Mesothelial cell of epicardium (in vitro differentiated cells): ENCODE measurements at places on chromosomes 7 and 10.

- no peak overlapping the region for H3K4me3 ChIP-seq
- H3K27ac ChIP-seq, result no peak overlapping the region
- no peaks in the 10 kb centered on the region for H3K36me3 ChIP-seq
- H3K27me3 ChIP-seq, result no peaks in the 10 kb centered on the region
These were observed 12.3 kb upstream of the ASB4 start for GRCh38 chr7:95473276-95473985.

DNA sequence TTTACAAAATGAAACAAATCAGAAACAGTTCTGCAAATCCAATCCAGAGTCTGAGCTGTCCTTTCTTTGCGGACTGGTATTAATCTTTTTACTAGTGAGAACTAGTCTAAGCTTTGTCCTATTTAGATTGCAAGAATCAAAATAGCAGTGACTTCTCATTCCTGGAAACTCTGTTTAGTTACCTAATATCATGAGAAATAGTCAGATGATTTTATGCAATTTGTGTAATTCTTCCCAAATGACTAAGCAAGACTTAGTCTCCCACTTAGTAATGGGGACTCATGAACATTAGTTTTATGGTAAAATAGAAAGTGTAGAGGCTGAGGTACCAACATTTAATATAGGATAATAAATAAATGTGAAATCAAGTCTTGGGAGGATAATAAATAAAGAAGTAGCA is 341.3 kb downstream of the DNAJB9 start:
- no peak overlapping the region for H3K4me3 ChIP-seq
- DNase-seq, result no peak
- H3K4me1 ChIP-seq, result peaks cover 4% of the 10 kb centered on the region
- H3K36me3 ChIP-seq, result peaks cover 3% of the 10 kb centered on the region
- no peak overlapping the region for H3K27ac ChIP-seq

- peak overlapping the region; percentile 97 for H3K4me3 ChIP-seq
- H3K27me3 ChIP-seq, result no peaks in the 10 kb centered on the region
- H3K4me1 ChIP-seq, result peaks cover 44% of the 10 kb centered on the region
- no peaks in the 10 kb centered on the region for H3K36me3 ChIP-seq
- no peak for DNase-seq
- peak overlapping the region; percentile 98 for H3K27ac ChIP-seq
These were observed 2.3 kb downstream of the MACROH2A2 start for GRCh38 chr10:70054902-70055301.

DNA sequence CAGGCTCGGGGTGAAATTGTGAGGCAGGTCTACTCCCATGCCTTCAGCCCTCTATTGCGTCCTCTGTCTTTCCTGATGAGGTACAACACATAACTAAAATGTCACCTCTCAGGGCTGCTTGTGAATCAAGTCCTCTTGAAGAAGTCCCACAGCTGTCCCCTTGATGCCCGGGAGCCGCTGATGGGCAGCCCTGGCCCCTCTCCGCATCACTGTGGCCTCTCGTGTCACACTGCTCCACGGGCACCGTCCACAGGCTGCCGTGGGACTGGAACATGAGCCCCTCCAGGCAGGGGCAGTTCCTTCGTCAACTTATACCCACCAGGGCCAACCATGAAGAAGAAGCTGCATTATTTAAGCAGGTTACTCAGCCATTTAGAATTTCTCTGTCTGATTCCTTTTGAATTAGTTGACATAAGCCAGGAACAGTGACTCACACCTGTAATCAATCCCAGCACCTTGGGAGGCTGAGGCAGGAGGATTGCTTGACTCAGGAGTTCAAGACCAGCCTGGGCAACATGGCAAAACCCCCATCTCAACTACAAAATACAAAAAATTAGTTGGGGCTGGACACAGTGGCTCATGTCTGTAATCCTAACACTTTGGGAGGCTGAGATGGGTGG is 58.5 kb upstream of the UBE3C start:
- no peaks in the 10 kb centered on the region for H3K4me1 ChIP-seq
- H3K27me3 ChIP-seq, result peaks cover 65% of the 10 kb centered on the region
- no peak overlapping the region for H3K4me3 ChIP-seq
- H3K36me3 ChIP-seq, result peaks cover 3% of the 10 kb centered on the region
- H3K27ac ChIP-seq, result no peak overlapping the region
- DNase-seq, result no peak

DNA sequence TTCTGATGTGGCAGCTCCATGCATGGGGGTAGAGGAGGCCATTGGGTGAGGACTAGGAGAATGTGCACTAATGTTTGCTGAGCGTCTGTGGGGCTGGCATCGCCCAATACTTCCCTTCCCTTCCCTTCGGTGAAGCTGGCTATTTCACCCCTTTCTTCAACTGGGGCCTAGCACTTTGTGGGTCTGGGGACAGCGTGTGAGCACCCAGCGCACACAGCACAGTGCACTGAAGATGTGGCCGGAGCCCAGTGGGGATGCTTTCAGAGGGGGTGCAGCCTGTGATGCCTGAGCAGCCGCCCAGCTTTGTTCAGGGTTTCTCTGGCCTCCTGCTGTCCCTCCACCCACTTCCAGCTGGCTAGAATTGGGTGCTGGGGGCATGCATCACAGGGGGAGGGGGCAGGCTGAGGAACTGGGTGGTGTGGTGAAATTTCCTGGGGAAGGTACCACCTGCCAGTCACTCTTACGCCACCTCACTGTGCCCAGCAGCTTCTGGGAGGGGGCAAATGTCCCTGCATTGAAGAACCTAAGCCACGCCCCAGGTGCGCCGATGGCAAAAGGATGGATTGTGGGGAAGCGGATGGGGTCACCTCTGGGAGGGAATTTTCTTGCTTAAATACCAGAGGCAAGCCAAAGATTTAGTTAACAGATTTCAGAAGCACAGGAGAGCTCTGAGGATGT is 45.5 kb downstream of the CLEC2L start:
- no peak overlapping the region for H3K4me3 ChIP-seq
- no peak overlapping the region for H3K27ac ChIP-seq
- H3K4me1 ChIP-seq, result no peaks in the 10 kb centered on the region
- peaks cover 35% of the 10 kb centered on the region for H3K36me3 ChIP-seq

GRCh38 chr7:31095286-31096197 is 43.4 kb downstream of the ADCYAP1R1 start:
- no peak overlapping the region for H3K4me3 ChIP-seq
- peaks cover 83% of the 10 kb centered on the region for H3K27me3 ChIP-seq
- peak; percentile 36 for DNase-seq

DNA sequence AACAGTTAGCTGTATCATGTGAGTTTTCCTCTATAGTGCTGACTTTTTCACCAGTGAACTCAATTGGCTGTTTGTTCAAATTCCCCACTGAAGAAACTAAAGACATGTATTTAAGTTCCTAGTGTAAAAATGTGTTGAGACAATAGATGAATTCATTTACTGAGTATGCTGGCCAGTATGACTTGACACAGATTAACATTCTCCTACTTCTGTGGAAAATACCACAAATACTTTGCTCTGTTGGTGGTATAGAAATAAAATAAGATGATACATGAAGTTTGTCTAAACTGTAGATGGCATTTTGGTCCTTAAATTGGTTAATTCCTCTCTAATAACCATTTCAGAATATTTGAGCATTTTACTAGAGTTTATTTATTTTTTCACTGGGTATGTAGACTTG is 227.7 kb upstream of the TEX47 start:
- no peaks in the 10 kb centered on the region for H3K4me1 ChIP-seq
- H3K4me3 ChIP-seq, result no peak overlapping the region
- H3K27me3 ChIP-seq, result no peaks in the 10 kb centered on the region
- H3K27ac ChIP-seq, result no peak overlapping the region
- H3K36me3 ChIP-seq, result no peaks in the 10 kb centered on the region

- H3K27ac ChIP-seq, result no peak overlapping the region
- H3K4me1 ChIP-seq, result peaks cover 6% of the 10 kb centered on the region
These were observed 6.5 kb downstream of the PPIF start for GRCh38 chr10:79353726-79354125.

DNA sequence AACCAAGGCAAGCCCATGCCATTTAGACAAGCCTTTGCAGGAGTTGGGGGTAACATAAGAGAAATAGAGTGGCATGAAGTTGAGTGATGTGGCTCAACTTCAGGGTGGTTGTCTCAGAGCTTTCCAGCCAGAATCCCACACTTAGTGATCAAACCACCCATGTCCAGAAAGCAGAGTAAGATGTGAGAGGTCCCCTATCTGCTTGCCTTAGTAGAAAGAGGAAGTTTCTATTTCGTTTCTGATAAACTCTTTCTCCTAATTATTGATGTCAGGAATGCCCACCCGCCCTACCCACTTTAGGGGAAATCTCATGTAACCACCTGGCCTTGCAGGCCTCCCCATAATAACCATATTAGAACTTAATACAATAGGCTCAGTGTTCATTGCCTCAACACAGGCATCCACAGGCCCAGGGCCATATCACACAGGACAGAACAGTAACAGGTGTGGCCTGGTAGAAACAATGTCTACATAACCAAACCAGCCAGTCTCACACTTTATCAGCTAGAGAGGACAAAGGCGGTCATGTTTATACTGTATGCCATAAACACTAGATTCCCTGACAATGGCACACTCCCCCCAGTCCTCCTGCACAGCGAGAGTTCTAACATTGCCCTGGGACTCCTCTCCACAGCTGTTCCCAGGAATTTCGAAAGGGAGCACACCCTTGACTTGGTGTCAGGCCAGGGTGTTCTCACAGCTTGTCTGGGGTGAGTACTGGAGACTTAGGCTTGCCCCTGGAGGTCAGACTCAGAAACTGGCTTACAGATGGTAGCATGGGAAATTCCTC is 364.4 kb downstream of the CXCL12 start:
- H3K4me3 ChIP-seq, result no peak overlapping the region
- H3K27me3 ChIP-seq, result no peaks in the 10 kb centered on the region
- no peaks in the 10 kb centered on the region for H3K36me3 ChIP-seq
- no peaks in the 10 kb centered on the region for H3K4me1 ChIP-seq
- H3K27ac ChIP-seq, result no peak overlapping the region
